Fibroblast of gingiva (primary cell): ENCODE measurements at places on chromosomes 7 and 10.

DNA sequence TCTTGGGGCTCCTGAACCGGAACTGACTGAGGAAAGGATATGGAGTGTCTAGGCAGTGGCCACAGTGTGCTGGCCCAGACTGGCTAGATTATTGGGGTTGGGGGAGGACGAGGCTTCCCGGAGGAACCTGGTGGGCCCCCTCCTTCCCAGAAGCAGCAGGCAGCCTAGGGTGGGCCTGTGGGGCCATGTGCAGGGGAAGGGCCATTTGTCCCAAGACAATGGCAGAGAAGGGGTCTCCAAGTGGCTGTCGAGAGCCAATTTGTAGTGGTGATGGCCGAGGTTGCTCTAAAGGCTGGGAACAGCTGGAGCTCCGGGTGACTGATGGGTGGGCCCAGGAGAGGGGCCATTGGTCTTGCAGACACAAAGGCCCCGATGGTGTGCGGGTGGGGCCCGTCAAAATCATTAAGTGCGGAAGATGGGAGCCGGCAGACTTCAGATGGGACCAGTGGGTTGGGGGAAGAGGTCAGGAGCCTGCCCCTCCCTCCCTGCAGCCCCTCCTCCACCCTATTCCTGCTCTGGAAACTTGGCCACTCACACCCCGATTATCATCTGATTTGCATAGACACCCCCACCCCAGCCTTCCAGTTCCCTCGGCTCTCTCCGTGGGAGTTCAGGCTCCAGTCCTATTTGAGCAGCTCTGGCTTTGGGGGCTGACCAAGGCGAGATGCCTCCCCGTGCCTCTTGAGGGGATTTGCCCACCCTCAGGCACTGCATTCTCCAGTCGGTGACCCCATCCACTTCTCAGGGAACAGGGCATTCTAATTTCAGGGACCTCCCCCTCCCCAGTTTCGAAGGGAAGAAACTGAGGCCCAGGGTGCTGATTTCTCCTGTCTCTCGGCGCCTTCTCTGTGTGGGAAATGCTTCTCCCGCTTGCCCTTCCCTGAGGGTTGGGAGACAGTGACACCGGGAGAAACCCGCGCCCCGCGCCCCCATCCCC is 36.0 kb upstream of the PAX2 start:
- no peak for DNase-seq

DNA sequence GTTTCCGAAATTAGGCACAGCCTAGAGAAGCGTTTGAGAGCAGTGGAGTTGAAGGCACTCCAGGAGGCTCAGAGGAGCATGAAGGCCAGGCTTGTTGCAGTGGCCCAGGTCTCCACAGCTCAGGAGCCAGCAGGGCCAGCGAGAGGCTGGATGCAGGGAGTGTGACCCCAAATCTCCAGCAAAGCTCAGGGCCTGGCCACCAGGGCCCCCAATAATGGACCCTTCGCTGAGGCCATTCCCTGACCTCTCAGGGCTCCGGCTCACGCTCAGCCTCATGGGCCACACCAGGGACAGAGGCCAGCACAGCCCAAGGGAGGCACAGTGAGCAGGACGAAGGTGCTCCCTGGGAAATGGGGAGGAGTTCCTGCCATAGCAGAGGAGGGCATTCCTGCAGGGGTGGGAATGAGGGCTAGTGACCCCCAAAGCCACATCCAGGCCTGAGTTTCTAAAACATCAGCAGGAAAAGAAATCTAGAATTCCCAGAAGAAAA is 47.5 kb downstream of the EBF3 start:
- no peak for DNase-seq

DNA sequence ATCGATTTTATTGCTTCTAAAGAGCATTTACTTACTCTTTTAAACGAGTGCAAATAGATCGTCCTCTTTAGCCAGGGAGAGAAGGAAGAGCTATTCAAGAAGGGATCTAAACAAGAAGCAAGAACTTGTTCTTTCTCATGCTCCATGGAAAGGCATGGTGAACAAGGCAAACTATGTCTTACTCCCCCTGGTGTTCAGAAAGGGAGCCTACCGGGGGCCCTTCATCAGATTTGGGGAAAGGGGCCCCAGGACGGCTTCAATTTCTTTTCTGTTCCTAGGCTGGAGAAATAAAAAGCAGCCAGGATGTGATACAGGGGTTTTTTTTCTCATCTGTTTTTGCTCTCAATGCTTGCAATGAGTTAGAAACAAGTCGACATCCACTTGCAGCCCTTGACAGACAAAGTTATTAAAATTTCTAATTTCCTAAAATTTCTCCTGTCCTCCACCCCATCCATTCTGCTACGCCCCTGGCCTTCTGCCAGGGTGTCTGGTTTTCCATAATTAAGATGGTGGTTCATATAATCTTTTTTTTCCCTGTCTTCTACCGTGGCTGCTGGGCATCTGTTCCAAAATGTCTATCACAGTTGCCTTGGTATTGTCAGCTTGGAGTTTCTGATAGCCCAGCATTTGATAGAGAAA is 214.4 kb downstream of the CREB5 start:
- DNase-seq = peak; percentile 10

DNA sequence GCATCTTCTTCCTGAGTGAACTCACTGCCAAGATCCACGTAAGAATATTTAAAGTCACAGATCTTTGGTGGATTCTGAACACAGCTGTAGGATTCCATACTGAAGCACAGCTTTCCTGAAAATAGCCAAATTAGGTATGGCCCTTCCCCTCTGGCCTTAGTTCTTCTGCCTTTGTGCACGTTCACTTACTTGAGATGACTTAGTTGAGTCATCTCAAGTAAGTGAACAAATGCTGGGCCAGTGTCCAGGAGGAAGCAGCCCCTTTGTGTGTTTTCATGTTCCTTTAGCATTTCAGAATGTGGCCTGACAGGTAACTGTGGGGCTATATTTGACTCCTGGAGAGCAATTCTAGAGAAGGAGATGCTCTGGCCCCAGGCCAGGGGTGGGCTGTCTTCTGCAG is 51.5 kb downstream of the CCNY start:
- DNase-seq = no peak

DNA sequence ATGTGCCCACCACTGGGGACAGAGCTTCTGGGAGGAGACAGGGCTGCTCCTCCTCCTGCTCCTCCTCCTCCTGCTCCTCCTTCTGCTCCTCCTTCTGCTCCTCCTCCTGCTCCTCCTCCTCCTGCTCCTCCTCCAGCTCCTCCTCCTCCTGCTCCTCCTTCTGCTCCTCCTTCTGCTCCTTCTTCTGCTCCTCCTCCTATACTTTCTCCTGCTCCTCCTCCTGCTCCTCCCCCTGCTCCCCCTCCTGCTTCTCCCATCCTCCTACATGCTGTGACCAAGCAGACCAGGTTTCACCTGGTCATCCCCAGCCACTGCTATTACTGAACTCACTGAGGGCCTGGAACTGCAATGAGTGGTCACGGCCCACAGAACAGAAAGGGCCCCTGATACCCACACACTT is 154.0 kb upstream of the PPP2R2D start:
- no peak for DNase-seq

- no peak for DNase-seq
These were observed 455.9 kb downstream of the TYW1 start for GRCh38 chr7:67452516-67453026.

GRCh38 chr10:100828738-100829096 is 83.3 kb downstream of the PAX2 start:
- no peak for DNase-seq

GRCh38 chr10:78407009-78407711 is 373.5 kb downstream of the RPS24 start:
- DNase-seq = no peak

GRCh38 chr7:155791214-155791737 is 21.0 kb downstream of the SHH start:
- DNase-seq = no peak

DNA sequence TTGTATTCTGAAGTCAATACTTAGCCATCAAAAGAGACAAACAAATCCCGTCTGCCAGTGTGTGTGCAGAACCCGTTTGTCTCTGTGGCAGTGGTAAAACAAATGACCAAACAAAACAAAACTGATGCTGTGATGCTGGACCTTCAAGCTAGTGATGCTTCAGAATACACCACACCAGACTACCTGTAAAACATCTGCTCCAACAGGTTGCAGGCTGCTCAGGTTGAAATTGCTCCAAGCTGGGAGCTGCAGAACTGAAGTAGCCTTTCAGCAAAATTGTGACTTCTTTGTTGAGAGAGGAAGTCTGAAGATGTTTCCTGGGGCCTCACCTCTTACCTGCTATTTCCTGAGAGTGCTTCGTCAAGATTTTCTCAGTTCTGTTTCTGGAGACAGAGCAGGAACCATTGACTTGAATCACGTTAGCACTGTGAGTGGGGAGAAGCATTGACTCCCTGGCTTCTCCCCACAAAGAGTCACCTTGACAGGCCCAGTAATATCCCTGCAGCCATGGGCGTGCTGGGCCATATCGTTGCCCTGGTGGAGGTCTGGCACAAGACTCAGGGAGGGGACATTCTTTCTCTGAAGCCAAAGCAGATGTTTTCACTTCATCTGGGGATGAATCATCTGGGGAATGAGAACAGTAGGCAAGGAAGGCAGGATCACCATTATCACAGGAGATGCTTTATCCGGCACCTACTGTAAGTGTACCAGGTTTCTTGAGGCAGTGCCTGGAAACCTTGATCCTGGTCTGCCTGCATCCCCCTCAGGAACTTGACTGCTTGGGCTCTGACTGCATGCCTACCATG is 80.2 kb downstream of the RBM20 start:
- DNase-seq = no peak

DNA sequence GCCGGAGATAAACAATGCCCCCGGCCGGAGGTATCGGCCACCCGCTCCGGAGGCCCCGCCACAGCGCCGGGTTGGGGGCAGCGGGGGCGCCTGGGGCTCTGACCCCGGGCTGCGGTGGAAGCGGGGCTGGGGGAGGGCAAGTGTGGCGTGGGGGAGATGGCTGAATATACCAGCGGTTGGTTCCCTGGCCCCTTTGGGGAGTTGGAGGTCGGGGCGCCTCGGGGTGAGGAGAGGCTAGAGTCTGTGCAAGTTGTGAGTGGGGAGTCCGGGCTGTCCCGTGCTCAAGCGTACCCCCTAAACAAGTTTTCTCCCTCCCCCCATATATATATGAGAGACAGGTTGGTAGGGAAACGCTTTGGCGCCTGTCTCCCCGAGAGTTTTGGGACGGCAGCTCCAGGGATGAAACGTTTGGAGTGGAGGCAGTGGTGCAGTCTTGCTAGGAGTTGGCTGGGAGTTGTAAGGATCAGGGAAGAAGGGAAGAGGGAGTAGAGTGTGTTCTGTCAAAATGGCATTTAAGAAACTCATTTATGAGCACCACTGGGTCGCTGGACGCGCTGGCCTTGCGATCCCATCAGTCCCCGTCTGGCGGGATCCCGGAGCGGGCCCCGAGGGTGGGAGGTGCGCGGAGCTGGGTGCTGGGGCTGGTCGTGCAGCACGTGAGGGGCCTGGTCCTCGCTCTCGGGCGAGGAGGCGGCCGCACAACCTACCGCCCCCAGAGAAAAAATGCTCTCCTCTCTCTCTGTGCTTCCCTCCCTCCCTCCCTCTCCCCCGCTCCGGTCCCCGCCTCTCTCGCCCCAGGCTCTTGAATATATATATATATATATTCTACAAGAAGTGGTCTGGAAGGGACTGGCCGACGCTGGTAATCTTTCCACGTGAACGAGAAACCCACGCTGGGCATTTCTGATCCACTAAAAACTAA is 1.1 kb downstream of the TET1 start:
- peak; percentile 13 for DNase-seq

- peak; percentile 53 for DNase-seq
These were observed 137.4 kb downstream of the GLI3 start for GRCh38 chr7:42099470-42100155.

- no peak for DNase-seq
These were observed at the start of gene TBXAS1 for GRCh38 chr7:139829025-139829774. Gene TBXAS1, plus strand, starts transcription at chr7:139829264. Its CDS starts 127 bp downstream, at chr7:139829391.

DNA sequence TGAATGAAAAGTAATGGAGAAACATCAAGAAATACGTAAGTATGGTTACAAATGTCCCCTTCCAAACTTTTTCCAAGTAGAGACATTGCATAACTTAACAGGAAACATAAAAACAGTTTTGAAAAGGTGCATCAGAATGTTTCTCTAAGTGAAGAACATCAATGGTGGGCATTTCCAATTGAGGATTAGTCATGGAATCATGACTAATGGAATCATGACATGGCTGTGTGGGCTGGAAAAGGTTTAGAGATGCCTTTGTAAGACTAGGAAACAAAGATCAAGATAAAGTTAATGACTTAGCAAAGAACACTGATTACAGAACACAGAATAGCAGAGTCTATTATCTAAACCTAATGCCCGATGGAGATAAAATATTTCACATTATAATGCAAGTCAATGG is 272.0 kb downstream of the HPSE2 start:
- no peak for DNase-seq

DNA sequence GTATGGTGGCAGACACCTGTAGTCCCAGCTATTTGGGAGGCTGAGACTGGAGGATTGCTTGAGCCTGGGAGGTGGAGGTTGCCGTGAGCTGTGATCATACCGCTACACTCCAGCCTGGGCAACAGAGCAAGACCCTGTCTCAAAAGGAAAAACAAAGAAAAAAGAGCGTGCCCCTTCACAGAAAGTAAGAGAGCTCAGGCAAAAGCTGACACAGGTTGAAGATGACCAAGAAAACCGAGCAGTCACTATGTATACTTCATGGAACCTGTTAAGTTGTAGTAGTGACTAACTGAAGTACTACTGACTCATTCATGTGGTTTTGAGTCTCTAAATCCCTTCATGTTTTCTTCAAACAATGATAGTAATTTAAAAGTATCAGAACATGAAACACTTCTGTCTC is 1.2 kb upstream of the PRRT4 start:
- DNase-seq = no peak

DNA sequence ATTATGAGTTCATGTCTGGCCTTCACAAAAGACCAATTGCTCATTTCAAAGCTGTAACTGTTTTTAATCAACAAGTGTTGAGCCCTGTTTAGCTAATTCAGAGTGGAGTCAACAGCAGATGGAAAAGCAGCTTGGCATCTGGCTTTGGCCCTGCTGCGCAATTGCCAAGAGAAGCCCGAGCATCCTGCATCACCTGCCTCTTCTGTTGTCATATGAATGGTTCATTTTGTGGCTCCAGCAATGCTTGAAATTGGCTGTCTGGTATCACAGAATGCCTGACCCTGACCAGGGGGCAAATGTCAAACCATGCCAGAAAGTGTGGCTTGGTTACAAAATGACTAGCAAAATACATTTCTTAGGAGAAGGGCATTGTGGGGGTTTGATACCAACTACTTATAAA is 296.5 kb upstream of the PHF14 start:
- DNase-seq = no peak

DNA sequence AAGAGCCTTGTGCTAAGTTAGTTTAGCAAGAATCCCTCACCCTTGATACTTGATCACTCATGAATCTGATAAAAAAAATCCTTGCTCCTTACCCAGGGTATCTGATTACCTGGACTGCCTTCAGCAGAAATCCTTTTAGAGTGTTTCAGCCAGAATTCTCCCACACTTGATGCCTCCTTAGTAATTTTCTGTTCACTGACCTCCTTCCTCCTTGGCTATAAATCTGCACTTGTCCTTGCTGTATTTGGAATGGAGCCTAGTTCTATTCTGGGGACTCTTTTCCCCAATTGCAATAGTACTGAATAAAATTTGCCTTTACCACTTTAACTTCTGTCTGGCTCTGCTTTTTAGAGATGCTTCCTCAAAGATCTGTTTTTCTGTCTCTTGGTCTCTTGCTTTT is 84.9 kb downstream of the RPS24 start:
- no peak for DNase-seq
